BE2C (cell line): ENCODE measurements at places on chromosomes 13 and 19.

DNA sequence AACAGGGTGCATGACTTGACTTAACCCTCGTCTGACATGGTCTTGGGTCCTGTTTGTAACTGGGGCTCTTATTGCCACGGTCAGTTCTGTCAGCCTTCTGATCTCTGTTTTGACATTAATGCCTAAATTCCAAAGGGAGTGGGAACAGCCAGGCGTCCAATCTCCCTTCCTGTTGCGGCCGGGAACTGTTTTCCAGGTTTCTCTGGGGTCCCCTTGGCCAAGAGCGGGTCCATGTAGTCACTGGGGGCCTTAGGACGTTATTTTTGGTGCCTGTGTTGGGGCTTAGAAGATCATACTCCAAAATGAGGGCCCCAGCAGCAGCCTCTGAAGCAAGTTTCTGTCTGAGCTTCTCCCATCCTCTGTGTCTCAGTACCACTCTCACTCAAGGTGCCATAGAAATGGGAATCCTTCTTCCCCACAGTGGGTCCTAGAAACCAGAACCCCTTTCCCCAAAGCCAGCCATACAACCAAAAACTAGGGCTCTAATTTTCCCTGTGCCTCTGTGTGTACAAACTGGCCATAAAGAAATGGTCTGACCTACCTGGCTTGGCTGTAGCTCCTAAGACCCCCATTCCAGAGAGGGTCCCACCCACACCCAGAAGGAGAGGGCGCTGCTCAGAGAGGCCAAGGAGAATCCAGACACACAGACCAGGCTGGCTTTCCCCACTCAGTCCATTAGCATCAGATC is 50.4 kb downstream of the C13orf46 start:
- DNase-seq: no peak

GRCh38 chr13:104625201-104625600 is 1559.0 kb upstream of the SLC10A2 start:
- DNase-seq: no peak

DNA sequence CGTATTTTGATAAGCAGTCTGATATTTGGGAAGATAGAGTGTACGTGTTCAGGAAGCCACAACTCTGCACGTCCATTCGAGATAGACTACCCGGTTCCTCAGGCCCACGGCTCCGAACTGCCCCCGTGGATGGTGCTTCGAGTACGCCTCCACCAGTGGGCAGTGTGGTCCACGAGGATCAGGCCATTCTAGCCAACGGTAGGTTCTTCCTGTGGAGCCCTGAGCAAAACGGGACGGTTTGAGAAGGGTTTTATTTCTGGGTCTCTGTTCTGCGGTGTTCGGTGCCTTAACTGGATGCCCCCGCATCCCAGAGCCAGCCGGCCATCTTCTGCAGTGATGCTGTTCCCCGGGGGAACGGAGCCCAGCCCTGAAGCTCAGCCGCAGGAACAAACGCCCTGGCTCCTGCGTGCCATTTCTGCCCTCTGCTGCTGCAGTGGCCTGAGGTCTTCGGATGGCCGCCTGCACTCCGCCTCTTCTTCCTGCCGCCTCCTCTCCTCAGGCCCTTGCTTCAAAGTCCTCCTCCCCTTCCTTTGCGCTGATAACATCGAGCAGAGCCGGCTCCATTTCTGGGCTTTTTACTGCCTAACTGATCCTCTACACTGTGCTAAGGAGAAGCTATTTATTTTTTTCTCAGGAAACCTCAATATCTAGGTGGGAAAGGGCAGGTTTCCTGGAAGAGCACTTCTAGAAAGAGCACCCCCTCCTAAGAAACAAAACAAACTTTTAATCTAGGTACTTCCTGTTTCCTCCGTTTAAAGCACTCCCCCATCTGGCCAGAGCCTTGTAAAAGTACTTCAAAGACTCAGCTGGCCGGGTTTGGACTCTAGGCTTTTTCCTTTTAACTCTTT is 36.2 kb upstream of the SLC46A3 start:
- DNase-seq: no peak

GRCh38 chr19:49006905-49007304 is 10.0 kb downstream of the LHB start:
- no peak for DNase-seq

DNA sequence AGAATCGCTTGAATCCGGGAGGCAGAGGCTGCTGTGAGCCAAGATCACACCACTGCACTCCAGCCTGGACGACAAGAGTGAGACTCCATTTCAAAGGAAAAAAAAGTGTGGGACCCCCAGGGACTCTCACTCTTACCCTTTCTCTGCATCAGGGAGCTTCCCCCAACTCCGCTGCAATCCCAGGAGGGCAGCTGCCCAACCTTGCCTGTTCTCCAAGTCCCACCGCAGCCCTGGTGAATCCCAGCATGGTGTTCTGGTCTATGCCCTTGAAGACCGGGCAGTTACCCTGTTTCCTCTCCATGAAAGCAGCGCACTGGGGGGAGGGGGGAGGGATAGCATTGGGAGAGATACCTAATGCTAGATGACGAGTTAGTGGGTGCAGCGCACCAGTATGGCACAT is 35.7 kb upstream of the DPRX start:
- DNase-seq: no peak

- DNase-seq: no peak
These were observed 26.1 kb downstream of the IPO5 start for GRCh38 chr13:97979556-97979955.

DNA sequence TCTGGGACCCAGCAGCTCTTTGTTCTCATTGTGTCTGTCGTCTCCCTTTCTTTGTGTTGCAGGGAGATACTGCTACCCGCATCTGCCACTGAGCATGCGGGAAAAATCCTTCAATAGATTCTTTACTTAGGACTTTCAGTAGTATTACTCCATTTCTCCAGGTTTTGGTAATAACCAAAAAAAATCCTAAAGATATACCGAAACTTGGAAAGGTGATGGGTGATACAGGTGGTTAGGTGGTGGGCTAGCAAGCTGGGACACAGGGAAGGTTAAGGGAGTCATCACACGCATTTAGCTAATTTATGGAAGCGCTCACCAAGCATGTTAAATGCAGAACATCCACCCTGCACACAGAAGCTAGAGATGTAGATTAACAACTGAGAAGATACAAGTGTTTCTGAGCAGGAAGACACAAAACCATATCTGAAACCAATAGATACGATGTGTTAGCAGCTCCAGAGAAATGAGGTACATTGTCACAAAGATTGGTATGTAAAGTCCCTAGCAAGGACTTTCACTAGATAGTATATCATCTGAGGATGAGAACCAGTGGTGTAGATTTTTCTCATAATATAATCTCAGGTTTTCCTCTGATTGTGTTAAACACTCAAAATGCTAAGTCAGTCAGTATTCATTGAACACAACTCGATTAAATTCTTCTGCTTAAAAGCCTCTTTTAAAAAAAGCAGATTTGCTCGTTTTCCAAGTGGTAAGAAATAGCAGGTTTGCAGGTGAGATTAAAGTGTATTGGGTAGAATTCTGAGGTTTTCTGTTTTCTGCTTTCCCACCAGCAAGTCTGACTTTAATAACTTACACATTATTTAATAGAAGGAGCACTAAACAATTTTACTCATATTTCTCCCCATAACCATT is 1.2 kb upstream of the SLAIN1 start:
- no peak for DNase-seq

GRCh38 chr19:34366738-34367623 is 2.0 kb downstream of the GPI start:
- DNase-seq: no peak

GRCh38 chr19:33411621-33412180 is 38.2 kb downstream of the CEBPG start:
- no peak for DNase-seq
